Endothelial cell of umbilical vein (primary cell): ENCODE measurements at places on chromosomes 16 and 17. TPM values are rescaled to one million over a fixed set of nuclear protein-coding genes. Genes with fewer than 3 reads are reported as not detected.
A peak's percentile ranks its signal among the peaks of the same experiment; 100 is the strongest.

GRCh38 chr17:42422958-42423712, at the start of gene CAVIN1:
CAVIN1 (minus strand) TSS chr17:42423256; CDS start chr17:42423097, 159 bp downstream.
- peak within 1 kb of the TSS; percentile 80 for H3K27ac ChIP-seq
- no peaks in the 10 kb centered on the region for H3K27me3 ChIP-seq
- peak; percentile 95 for DNase-seq

Gene NPIPA3
- 1.4 and 3.0 TPM in 2 replicates for total RNA-seq

DNA sequence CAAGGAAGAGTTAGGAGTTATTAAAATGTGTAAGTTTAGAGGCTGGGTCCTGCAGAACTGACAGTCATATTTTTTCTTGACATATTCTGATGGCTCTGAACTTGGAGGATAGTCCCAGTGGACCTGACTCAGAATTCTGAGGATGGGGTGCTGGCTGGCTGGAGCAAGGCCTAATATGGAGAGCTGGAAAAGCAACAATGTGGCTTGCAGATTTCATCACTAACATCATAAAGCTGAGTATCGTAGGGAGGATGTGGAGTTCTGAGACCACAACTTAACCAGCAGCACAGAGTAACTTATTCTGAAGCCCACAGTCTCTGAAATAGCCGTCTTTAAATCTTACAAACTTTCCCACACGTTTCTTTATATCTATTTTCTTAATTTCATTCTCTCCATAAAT, 2.3 kb downstream of the KRTAP1-5 start:
- H3K27ac ChIP-seq: no peak overlapping the region
- DNase-seq: no peak
- no peaks in the 10 kb centered on the region for H3K27me3 ChIP-seq
- H3K4me1 ChIP-seq: no peaks in the 10 kb centered on the region
- no peak overlapping the region for H3K4me3 ChIP-seq
- H3K36me3 ChIP-seq: no peaks in the 10 kb centered on the region

Gene ENPP7
- total RNA-seq: not detected in 2 replicates

DNA sequence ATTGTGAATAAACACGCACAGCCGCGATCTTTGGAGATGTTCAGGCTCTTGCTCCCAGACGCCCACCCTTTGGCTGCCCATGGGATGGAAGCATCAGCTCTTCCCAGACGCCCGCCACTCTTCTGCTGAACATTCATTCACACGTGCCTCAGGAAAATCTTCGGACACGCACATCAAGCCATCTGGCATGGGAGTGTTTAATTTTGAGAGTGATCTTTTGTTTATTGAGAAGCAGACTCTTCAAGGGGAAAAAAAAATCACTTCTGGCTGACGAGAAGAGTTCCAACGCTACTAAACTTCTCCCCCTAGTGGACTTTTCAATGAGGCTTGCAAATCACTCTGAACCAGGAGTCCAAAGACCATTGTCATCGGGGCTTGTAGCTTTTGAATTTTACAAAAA, 62.0 kb upstream of the NUDT7 start:
- DNase-seq: peak; percentile 81
- peak overlapping the region; percentile 40 for H3K27ac ChIP-seq
- H3K36me3 ChIP-seq: no peaks in the 10 kb centered on the region
- peaks cover 10% of the 10 kb centered on the region for H3K4me1 ChIP-seq

Gene ENO3
- 5.1 and 5.5 TPM in 2 replicates for total RNA-seq
